Muscle of leg (tissue), 16 donors: ENCODE measurements at places on chromosomes 6 and 20. TPM values are rescaled to one million over a fixed set of nuclear protein-coding genes. Genes with fewer than 3 reads are reported as not detected.

Gene SYNDIG1
- total RNA-seq, result 2.5 TPM

Gene SPEF1
- total RNA-seq, result 0.09 TPM

Gene MYB
- total RNA-seq, result 0.40 TPM

Gene DDR1
- total RNA-seq, result 42.4 TPM

Gene KCNK5
- 1.5 TPM for total RNA-seq

Gene PNLDC1
- total RNA-seq, result 0.22 TPM

Gene VSTM2L
- 2.4 TPM for total RNA-seq

DNA sequence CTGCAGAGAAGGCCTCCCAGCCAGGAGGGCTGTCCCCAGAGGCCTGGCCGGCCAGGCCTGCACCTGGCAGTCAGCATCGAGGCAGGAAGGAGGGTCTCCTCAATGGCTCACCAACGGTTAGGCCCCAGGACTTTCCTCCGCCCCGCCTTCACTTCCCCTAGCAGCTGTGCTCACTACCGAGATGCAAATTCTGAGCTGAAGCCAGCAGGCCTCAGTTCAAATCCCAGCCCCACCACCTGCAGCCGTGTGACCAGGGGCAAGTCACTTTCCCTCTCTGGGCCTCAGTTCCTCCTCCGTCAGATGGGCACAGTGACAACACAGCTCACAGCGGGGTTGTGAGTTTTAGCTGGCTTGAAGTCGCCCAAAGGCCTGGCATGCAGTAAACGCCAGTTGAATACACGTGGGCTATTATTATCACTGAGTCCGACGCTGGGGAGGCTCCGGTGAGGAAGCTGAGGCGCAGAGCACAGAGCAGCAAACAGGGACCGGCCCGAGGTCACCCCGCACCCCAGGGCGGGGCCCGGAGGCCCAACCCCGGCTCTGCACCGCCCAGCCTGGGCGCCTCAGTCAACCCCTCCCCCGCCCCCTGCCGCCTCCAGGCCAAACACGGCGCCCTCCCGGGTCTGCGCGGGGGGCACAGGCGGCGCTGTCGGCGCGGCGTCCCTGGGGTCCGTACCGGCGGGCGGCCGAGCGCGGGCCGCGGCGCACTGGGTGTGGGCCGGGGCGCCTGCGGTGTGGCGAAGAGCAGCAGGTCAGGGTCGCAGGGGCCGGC is 671 bp downstream of the E2F1 start:
- peak overlapping the region; percentile 76 for H3K27ac ChIP-seq
- H3K36me3 ChIP-seq, result peaks cover 4% of the 10 kb centered on the region
- DNase-seq, result peak; percentile 83
- no peaks in the 10 kb centered on the region for H3K27me3 ChIP-seq

GRCh38 chr20:31788578-31788977 is 30.6 kb upstream of the MYLK2 start:
- no peak for DNase-seq
- no peak overlapping the region for H3K27ac ChIP-seq
- no peaks in the 10 kb centered on the region for H3K27me3 ChIP-seq

DNA sequence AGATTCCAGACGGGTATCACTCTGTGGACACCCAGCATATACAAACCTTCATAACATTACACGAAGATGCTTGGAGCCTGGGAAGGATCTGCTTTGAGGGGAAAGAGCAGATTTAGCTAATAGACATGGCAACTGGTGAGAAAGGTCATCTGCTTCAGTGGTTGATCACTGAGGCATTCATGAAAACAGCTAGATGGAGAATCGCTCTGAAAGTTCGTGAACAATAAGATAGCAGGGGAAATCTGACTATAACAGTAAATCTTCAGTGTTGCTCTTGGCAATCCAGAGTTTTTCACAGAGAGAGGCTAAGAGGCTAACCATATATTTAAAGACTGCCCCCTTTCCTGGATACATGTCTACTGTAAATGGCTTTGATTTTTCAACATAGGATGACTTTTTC is 245.3 kb downstream of the FARS2 start:
- H3K36me3 ChIP-seq, result peaks cover 3% of the 10 kb centered on the region
- H3K4me3 ChIP-seq, result no peak overlapping the region
- H3K27ac ChIP-seq, result no peak overlapping the region
- no peaks in the 10 kb centered on the region for H3K4me1 ChIP-seq

DNA sequence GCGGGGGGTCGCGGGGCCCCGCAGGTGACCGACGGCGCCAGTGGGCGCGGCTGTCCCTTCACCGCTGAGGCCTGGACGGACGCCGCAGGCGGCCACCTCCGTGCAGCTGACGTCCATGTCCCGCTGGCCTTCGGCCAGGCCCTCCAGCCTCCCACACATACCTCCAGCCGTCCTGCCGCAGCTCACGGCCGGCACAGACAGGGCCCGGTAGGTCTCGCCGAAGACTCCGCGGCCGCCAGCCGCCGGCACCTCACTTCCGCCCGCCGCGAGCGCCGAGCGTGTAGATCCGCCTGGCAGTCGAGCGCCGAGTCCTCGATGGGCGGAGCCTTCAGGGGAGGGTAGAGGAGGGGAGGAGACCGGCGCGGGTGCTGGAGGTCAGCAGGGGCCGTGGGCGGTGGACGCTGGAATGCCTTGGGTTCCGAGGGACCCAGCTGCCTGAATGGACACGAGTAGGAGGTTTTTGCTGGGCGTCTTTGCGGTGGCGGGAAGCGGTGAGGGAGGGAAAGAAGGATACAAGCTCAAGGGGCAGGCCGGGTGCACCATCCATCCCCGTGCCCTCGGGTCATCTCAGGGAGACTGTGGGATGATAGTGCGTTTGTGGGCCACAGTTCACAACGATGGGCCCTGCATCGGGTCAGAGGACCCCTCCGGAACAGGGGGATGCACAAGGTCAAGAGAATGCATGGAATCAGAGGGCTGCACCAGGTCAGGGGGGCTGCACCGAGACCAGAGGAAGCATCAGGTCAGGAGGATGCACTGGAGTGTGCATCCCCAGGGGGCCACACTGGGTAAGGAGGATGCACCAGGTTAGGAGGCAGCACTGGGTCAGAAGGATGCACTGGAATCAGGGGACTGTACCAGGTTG is at the start of gene EXOC2:
Gene EXOC2, minus strand, starts transcription at position 282 of the 865 bp plus-strand sequence. CDS start 55,321 bp downstream, outside the sequence.
- DNase-seq, result peak; percentile 93
- H3K4me3 ChIP-seq, result peak within 1 kb of the TSS; percentile 83
- H3K27me3 ChIP-seq, result no peaks in the 10 kb centered on the region

GRCh38 chr6:105886814-105887544 is 199.2 kb upstream of the PRDM1 start:
- H3K27ac ChIP-seq, result no peak overlapping the region
- no peaks in the 10 kb centered on the region for H3K36me3 ChIP-seq
- no peaks in the 10 kb centered on the region for H3K27me3 ChIP-seq
- no peak for DNase-seq

- H3K4me1 ChIP-seq, result peaks cover 10% of the 10 kb centered on the region
- no peaks in the 10 kb centered on the region for H3K27me3 ChIP-seq
- H3K4me3 ChIP-seq, result no peak overlapping the region
- DNase-seq, result peak; percentile 68
- H3K36me3 ChIP-seq, result no peaks in the 10 kb centered on the region
Measured at GRCh38 chr20:47574616-47575364, 73.1 kb downstream of the NCOA3 start.

DNA sequence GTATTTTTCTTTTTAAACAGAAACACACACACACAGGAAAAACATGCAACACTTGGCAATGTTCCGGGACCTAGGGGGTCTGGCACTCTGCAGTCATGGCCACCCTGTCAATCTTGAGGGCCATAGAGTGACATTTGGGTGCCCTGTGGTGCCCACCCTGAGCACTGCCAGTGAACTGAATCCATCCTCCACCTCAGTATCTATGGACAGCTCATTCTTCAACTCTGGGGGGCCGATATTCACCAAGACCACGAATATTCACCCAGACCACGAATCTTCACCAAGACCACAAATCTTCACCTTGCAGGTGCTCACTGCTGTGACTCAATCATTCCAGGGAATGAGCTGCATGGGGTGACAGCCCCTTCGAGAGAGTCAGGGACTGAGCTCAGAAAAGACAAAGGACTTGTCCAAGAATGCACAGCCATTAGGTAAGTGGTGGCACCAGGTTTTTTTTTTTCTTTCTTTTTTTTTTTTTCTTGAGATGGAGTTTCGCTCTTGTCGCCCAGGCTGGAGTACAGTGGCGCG is 19.1 kb downstream of the SNAI1 start:
- H3K27ac ChIP-seq, result no peak overlapping the region
- DNase-seq, result no peak
- H3K36me3 ChIP-seq, result no peaks in the 10 kb centered on the region

DNA sequence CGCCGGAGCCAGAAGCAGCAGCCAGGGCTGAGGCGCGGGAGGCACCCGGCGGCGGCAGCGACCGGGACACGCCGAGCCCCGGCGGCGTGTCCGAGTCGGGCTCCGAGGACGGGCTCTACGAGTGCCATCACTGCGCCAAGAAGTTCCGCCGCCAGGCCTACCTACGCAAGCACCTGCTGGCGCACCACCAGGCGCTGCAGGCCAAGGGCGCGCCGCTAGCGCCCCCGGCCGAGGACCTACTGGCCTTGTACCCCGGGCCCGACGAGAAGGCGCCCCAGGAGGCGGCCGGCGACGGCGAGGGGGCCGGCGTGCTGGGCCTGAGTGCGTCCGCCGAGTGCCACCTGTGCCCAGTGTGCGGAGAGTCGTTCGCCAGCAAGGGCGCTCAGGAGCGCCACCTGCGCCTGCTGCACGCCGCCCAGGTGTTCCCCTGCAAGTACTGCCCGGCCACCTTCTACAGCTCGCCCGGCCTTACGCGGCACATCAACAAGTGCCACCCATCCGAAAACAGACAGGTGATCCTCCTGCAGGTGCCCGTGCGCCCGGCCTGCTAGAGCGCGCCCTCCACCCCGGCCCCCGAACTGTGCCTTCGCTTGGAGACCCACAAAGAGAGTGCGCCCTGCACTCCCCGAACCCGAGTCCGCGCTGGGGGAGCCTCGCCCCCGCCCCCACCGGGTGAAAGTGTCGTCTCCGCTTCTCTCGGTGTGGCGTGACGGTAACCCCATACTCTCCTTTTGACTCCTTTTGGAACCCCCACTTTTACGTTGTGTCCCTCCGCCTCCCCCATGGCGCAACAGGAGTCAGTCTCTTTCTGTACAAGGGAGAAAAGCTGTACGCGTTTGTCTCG is 1.6 kb downstream of the INSM1 start:
- H3K27me3 ChIP-seq, result peaks cover 79% of the 10 kb centered on the region
- H3K27ac ChIP-seq, result no peak overlapping the region
- H3K4me1 ChIP-seq, result peaks cover 17% of the 10 kb centered on the region
- H3K36me3 ChIP-seq, result no peaks in the 10 kb centered on the region
- peak overlapping the region; percentile 4 for H3K4me3 ChIP-seq
- DNase-seq, result no peak

- H3K4me1 ChIP-seq, result peaks cover 39% of the 10 kb centered on the region
- no peaks in the 10 kb centered on the region for H3K36me3 ChIP-seq
- peak overlapping the region; percentile 59 for H3K27ac ChIP-seq
- H3K27me3 ChIP-seq, result no peaks in the 10 kb centered on the region
- peak; percentile 66 for DNase-seq
Measured at GRCh38 chr20:51535075-51535386, 7.5 kb downstream of the NFATC2 start.

DNA sequence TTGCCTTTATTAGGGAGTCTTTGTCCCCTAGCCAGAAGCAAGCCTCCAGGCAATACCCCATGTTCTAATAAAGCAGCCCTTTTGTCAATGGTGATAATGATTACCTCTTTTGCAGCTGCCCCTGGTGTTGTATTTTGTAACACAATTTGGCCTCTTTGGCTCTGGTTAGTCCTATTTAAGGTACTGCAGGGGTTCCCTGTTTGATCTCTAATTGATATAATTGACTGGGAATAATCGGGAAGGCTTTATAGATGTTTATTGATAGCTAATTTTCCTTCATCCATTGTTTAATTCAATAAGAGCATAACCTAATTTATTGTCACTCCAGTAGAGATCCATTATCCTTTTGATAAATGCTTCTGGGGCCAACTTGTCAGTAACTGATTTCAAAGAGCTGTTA is 537.2 kb downstream of the PKHD1 start:
- no peak overlapping the region for H3K4me3 ChIP-seq
- no peaks in the 10 kb centered on the region for H3K27me3 ChIP-seq
- no peak overlapping the region for H3K27ac ChIP-seq

- H3K36me3 ChIP-seq, result peaks cover 13% of the 10 kb centered on the region
- H3K4me3 ChIP-seq, result no peak overlapping the region
- H3K27me3 ChIP-seq, result no peaks in the 10 kb centered on the region
- no peak overlapping the region for H3K27ac ChIP-seq
Measured at GRCh38 chr6:125759184-125759902, 9.9 kb downstream of the HEY2 start.
